ENCODE measurements at places on chromosomes 3 and 15.

GRCh38 chr15:91956026-91956723 is 102.7 kb downstream of the SLCO3A1 start:
- no peak for DNase-seq

GRCh38 chr15:70379134-70379533 is 281.4 kb upstream of the TLE3 start:
- no peak for DNase-seq

DNA sequence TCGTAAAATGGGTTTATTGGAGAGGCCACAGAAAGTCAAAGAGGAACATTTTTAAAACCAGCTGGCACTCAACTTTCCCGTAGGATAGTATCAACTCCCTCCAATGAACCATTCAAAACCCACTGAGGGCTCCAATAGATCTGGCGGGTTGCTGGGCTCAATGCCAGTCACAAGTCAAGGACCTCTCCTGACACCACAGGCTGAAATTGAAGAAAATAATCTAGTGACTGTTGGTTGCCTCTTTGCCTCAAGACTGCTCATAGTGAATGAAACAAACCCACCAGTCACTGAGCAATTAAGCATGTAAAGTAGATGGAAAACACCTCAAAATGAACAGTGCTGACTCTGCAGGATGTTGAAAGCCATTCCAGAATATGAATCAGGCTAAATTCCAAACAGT is 500.6 kb upstream of the AGTR1 start:
- no peak for DNase-seq

DNA sequence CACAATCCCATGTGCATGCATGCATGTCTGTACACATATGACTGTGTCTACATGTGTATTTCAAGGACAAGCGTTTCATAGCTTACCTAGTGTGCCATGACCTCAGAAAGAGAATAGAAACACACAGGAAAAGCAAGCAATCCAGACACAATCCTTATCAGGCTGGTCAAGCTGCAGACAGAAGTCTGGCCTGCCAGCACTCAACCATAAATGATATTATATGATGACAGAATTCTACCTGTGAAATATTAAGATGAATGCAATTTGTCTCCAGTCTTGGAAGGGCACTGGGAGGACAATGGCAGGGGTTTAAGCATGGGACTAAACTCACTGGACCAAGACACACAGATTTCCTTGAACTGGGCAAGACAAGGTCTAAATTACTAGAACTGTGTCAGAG is 50.9 kb upstream of the ARL6 start:
- DNase-seq: no peak

GRCh38 chr3:127455541-127456450 is 134.7 kb downstream of the TPRA1 start:
- peak; percentile 7 for DNase-seq

DNA sequence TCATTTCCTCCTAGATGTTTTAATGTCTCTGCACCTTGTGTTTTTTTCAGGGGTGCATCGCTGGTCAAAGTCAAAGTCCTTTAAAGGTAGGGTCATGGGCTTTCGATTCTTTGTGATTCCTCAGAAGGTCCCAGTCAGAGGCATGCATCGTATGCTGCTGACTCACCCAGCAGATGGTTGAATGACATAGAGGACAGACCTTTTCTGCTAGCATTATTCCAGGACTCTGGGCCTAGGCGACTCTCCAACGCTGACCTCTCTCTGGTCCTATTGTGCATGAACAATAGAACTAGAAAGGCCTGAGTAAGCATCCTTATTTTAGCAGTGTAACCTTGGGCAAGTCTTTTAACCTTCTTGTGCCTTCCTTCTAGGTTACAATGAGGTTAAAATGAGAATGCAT is 75.9 kb downstream of the DGKG start:
- no peak for DNase-seq

- DNase-seq: no peak
These were observed 11.2 kb downstream of the ZXDC start for GRCh38 chr3:126464494-126464893.

GRCh38 chr3:45330510-45331295 is 57.7 kb upstream of the LARS2 start:
- no peak for DNase-seq
